Hypothalamus (tissue), 51 donors: ENCODE measurements at places on chromosomes 6 and 20.

DNA sequence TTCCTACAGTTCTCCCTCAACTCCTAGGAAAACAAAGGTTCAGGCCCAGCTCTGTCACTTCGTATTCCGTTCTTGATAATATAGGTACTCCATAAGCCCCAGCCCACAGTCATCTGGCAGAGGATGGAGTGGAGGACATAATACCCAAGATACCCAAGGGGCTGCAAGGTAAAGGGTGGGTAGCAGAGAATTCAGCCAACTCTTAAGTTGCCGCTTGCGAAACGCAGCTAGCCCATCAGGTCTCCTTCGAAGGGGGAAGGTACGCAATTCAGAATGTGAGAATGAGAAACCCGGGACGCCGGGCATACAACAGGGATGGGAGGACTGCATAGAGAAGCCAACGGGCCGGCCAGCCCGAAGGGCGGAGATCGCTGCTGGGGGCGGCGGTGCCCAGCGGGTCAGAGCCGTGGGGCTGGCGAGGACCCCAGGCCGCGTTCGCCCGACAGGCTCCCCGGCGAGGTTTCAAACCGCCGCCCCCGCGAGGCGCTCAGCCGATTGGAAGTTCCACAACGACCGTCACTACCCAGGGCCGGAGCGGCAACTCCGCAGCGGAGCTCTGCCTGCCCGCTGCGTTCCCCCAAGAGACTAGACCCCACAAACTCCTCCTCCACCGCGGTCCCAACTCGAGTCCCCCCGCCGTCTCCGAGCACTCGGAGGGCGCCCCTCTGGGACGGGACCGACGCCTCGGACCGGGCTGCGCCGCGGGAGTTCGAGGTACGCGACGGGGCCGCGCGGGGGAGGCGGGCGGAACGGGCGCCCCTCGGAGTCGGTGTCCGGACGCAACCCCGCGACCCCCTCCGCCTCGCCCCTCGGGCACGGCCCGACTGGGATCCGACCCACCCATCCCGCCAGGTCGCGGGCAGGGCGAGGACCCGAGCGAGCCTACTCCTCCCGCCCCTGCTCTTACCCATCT is 911 bp downstream of the CDK19 start:
- DNase-seq, result peak; percentile 71

DNA sequence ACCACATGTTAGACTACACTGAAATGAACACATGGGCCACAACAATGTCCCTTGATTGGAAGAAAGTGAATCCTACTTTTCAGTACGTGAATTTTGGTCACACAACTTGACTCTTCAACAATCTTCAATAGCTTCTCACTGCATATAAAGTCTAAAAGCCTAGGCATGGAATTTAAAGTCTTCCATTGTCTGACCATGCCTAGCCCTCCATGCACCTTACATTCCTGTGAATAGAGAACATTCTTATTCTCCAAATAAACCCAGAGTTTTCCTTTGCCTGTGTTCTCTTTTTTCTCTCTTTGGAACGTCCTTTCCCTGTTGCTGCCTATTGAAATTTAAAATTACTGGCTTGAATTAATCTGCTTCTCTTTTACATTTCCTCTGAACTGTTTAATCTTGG is 207.5 kb downstream of the ASCC3 start:
- no peak for DNase-seq

- no peak for DNase-seq
Measured at GRCh38 chr20:7673841-7674240, 266.4 kb downstream of the HAO1 start.

DNA sequence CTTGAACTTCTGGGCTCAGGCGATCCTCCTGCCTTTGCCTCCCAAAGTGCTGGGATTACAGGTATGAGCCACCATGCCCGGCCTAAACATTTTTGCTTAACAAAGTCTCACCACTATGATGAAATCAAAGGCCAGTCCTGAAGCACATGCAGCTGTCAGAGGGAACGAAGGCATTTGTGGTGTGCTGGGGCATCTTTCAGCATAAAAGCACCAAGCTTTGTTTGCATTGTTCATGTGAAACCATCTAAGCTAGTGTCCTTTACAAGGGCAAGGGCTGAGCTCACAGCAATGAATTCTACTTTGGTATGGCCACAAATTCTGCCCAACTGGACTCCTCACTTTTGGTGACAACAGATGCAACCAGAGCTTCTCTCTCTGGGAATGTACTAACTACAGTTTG is 66.8 kb downstream of the ZFP64 start:
- DNase-seq, result no peak

- DNase-seq, result no peak
Measured at GRCh38 chr20:47544852-47545251, 43.2 kb downstream of the NCOA3 start.

- DNase-seq, result no peak
Measured at GRCh38 chr20:61772828-61773631, 292.7 kb downstream of the TAF4 start.

DNA sequence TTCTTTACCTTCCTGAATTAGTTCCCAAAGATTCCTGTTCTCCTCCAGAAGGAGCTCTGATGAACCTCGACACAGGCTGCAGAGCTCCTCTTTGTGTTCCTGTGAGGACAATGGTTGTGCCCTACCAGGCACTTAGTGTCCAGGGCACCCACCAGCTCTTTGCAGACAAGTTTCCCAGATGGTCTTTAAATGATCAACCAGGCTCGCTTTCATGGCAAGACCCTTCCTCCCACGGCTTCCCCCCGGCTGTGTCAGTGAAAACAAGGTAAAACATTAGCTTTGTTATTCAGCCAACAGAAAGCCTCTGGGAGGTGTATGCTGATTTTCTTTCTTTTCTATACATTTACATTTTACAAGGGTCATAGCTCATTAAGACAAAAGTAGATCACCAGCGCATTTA is 32.3 kb upstream of the CNKSR3 start:
- DNase-seq, result no peak
